Activated T-helper 2 cell treated with anti-CD3 and anti-CD28 coated beads, Interferon-gamma antibody, Interleukin-2, Interleukin-4, amounts not matched to agents 10 μg/mL and 5 μg/mL and 100 μg/mL, durations not matched to agents 14 hours and 24 hours and 36 hours (primary cell): ENCODE measurements at places on chromosomes 7 and 10.

GRCh38 chr7:1920881-1921280, 250.8 kb downstream of the ELFN1 start:
- DNase-seq, result no peak

DNA sequence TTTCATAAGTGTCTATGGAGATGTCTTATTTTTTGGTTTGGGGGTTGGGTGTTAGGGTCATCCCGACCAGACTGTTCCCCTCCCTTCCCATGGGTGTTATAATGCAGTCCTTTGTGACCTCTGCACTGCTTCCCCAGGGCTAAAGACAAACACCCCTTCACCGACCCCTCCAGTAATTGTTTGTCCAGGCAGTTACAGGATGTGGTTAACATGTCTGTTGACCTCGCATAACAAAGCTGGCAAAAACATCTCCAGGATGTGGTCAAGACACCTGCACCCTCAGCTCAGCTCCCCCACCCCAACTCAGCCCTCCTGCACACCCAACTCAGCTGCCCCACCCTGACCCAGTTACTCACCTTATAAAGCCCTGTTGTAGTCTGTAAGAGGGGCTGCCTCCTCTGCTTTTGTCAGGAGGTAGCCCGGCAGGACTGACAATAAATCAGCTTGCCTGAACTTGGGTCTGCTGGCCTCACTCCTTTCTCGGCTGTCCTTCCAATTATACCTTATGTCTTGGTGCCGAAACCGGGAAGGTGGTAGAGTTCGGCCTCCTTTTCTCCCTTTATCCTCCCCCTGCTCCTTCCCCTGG, 102.2 kb downstream of the ZNF92 start:
- DNase-seq, result peak; percentile 14

- no peak for DNase-seq
Measured at GRCh38 chr10:90805206-90805605, 52.6 kb downstream of the HTR7 start.

DNA sequence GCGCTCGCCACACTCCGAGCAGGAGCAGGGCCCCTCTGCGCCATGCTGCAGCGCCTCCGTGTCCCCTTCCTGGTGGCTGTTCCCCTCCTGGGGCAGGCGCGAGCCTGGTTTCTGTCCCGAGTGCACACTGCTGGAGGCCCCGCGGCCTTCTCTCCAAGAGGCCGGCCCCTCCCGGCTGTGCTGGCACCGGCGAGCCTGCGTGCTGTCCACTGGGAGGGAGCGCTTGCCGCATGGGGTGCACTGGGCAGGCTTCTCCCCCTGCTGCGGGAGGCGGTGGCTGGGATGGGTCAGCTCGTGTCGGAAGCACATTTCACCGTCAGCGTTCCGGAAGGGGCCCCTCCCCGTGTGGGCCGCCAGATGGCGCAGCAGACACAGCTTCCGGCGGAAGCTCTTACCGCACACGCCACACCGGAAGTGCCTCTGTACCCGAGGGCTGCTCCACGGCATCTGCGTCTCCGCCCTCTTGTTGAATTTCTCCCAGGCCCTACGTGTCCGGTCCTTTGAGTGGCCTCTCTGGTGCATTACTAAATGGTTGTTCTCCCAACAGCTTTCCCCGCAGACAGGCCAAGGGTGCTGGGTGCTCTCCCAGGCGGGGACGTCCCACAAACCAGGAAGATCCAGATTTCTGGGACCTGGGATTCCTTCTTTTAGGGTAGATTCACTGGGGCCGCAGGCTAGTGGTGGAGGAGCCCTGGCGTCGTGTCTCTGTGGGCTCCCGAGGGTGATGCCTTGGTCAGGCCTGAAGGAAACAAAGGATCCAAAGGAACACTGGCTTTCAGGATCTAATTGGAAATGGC, 18.7 kb downstream of the ZNF786 start:
- DNase-seq, result peak; percentile 49

DNA sequence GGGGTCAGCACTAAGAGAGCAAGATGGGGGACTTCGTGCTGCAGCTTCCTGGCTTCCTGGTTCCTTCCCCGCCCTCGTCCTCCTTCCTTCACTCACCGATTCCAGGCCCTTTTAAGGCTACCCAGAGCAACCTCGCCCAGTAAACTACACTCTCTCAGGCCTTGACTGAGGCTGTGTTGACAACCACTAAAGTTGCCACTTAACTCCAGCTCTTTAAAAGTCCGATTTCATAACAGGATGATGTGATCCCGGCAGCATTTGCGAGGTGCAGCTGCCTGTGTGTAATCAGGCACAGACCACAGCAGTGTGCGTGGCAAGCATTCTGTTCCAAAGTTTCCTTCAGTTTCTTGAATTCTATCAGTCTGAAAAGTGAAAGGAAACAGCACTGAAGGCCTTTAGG, 110.6 kb downstream of the RAB11FIP2 start:
- DNase-seq, result no peak

- DNase-seq, result no peak
Measured at GRCh38 chr10:3886641-3887251, 101.7 kb upstream of the KLF6 start.

GRCh38 chr10:84607523-84607922, 279.1 kb downstream of the CCSER2 start:
- DNase-seq, result no peak

DNA sequence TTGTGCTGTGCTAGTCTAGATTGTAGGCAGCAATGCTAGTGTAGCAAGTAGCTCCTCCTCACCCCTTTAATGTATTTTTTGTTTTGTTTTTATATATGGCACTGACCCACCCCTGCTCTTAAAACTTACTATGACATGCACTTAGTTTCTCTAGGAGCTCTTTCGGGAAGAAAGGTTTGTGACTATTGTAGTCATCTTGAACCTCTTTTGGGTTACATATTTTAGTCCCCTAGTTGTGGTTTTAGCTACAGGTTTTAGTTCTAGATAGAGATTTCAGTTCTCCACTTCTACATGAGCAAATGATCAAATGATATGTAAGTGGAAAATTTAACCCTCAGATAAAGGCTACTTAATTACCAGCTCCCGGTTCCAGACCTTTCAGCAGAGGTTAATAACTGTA, 14.9 kb downstream of the MINPP1 start:
- DNase-seq, result no peak

GRCh38 chr10:129792864-129793263, 171.2 kb downstream of the EBF3 start:
- DNase-seq, result no peak

DNA sequence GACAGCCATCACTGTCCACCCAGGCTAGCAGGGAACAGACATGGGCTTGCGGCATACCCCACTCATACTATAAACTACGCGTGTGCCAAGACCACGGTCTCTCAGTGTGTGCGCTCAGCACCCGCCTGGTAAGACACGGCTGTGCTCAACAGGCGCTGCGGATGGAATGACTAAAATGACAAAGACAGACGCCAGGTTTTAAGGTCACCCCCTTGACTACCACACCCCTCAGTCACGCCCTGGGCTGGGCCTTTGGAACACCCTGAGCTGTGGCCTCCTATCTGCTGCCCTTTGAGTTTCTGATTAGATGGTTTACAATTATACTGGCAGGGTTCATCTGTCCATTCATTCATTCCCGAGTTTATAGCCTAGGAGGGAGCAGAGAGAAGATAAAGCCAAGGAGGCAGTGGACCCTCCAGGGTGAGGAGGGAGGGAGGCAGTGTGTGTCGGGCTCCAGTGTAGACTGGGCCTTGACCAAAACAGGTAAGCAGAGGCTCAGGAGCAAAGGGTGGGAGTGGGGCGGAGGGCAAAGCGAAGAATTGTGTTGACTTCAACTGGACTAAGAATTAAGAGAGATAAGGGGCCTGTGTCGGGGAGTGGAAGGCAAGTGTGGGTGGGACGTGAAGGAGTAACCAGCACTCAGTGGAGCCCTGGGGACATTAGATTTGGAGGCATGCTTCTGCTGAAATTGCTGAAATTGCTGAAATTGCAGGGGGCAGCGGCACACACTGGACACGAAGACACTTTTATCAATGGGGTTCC, 35.0 kb downstream of the TNS3 start:
- DNase-seq, result no peak

DNA sequence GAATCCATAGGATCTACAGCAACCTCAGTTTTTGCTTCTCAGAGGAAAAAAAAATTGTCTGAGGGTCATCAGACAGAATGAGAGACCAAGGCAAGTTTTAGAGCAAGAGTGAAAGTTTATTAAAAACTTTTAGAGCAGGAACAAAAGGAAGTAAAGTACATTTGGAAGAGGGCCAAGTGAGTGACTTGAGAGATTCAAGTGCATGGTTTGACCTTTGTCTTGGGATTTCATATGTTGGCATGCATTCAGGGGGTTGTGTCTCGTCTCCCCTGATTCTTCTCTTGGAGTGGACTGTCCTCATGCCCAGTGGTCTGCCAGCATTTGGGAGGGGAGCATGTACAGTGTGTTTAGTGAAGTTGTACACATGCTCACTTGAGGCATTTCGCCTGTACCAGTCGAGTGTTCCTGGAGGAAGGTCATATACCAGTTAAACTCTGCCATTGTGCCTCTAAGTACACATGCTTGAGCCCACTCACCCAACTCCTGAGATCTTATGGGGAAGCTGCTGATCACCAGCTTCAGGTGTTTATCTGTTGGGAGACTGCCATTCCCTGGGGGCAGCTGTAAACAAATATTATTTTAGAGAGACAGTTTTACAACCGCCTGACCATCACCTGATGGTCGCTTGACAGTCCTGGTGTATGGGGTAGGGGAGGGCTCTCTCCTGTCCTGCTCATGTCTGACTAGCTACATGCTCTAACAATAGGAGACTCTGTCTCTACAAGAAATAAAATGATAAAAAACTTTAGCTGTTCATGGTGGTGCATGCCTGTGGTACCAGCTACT, 109.4 kb downstream of the EEPD1 start:
- DNase-seq, result no peak

DNA sequence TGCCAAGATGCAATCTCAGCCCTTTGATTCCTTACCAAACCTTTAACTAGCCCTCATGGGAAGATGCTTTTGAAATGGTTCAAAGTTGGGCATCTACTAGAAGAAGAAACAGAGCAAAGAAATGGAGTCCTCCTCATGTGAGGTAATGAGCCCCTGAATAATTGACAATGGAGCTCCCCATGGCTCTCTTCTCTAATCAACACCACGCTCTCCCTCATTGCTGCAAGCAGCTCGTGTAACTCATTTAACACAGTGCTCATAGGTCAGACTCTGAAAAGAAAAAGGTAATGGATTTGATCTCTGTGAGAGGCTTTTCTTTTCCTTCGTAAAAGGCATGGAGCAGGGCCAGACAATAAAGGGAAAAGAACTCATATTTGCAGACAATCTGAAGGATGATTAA, 312.8 kb downstream of the PHTF2 start:
- no peak for DNase-seq

GRCh38 chr7:56046721-56047445, 4.4 kb downstream of the PSPH start:
- no peak for DNase-seq

DNA sequence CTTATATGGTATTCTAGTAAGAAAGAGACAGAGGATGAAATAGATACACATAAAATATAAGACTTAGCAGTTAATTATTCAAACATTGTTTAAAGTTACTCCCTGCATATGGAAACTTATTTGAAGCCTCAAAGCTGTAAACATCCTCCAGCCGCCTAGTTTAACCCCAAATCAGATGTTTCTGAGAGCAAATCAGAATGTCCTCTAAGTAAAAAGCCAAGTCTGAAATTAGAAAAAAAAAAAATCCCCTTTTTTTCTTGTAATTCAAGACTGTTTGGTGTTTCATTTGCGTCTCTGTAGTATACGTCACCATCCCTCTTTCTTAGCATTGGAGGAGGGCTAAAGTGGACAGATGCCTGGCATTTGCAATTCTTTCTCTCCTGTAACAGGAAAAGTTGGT, 46.4 kb downstream of the TMEM26 start:
- DNase-seq, result no peak

- DNase-seq, result no peak
Measured at GRCh38 chr7:43660141-43660540, 69.2 kb downstream of the COA1 start.

GRCh38 chr10:12409613-12410012, 60.3 kb downstream of the CAMK1D start:
- no peak for DNase-seq

GRCh38 chr7:50281680-50282445, 22.7 kb upstream of the IKZF1 start:
- DNase-seq, result no peak

DNA sequence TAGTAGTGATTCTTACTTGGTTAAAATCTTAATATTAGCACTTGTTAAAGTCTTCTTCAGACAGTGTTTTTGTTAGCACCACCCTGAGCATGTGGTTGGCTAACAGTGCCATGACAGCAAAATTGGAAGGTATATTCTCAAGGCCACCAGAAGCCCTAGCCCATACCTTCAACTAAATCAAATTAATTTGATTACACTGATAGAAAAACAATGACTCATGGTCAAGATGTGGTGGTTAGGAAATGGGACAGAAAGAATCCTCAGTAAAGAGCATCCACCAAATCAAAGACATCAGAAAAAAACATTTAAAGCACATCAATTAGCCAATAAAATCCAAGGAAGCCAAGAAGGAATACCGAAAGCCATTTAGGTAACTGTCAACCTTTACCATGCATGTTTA, 75.5 kb downstream of the PIP4K2A start:
- DNase-seq, result no peak
